ENCODE measurements at places on chromosomes 7 and 10.

DNA sequence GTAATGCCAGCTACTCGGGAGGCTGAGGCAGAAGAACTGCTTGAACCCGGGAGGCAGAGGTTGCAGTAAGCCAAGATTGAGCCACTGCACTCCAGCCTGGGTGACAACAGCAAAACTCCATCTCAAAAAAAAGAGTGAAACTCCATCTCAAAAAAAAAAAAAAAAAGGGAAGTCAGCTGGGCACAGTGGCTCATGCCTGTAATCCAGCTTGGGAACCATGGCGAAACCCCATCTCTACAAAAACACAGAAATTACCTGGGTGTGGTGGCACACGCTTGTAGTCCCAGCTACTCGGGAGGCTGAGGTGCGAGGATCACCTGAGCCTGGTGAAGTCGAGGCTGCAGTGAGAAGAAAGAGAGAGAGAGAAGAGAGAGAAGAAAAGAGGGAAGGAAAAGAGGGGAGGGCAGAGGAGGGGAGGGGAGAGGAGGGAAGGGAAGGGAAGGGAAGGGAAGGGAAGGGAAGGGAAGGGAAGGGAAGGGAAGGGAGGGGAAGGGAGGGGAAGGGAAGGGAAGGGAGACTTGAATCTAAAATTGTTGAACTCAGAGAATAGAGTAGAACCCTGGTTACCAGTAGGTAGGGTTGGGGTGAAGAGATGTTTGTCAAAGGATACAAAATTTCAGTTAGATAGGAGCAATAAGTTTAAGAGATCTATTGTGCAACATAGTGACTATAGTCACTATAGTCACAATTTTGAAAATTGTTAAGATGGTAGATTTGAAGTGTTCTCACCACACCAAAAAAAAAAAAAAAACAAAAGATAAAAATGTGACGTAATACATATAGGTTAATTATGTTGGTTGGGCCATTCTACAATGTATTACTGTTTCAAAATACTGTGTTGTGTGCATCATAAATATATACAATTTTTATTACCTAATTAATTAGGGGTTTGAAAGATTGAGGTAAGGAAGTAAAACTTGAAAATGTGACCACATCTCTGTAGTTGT, 2.5 kb downstream of the SLC16A9 start:
- no peak for DNase-seq

DNA sequence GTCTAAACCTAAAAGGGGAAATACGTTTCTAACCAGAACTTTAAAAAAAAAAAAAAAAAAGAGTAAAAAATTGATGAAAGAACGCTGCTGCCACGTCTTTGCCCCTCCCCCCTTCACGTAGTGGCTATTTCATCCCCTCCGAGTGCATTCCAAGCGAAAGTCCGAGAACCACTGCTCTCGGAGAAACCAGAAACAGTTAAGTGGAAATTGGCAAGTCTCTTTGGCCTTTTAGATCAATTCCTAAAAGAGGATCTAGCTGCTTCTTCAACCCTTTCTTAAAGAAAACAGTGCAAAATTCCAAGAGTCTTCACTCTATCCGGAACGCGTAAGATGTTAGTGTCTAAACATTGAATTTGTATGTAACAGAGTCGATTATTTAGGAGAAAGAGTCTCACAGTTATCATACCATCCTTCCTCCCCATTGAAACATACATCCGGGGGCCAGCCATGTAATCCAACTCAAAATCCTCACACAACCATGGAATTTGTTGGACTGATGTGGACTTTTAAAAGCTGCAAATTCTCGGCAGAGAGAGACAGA, 1.1 kb downstream of the P4HA1 start:
- no peak for DNase-seq

DNA sequence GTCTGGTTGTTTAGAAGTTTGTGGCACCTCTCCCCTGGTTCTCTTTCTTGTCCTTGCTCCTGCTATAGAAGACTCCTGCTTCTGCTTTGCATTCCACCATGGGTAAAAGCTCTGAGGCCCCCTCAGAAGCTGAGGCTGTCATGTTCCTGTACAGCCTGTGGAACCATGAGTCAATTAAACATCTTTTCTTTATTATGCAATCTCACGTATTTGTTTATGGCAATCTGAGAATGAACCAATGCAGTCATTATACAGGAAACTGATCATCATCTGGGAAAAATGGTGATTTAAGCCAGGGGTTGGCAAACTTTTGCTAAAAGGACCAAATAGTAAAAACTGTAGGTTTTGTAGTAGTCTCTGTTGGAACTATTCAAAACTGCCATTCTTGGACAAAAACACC, 175.4 kb downstream of the CSTF2T start:
- no peak for DNase-seq

DNA sequence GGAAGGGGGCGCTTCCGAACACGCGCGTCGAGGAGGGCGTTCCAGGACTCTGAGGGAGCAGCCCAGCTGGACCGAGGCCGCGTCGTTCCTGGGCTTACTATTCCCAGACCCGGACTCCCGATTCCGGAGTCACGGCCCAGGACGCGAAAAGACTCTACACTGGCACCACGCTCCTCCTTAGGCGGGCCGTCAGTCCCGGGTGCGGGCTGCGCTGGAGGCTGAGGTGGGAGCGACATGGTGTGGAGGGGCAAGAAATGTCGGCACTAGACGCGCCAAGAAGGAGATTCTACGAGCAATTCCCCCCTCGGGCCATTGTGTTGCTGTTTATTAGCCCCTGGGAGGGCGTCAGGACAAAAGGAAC, 584 bp upstream of the RUNDC3B start:
- no peak for DNase-seq

- no peak for DNase-seq
These were observed 244.8 kb downstream of the ACTR3B start for GRCh38 chr7:153004341-153004740.

DNA sequence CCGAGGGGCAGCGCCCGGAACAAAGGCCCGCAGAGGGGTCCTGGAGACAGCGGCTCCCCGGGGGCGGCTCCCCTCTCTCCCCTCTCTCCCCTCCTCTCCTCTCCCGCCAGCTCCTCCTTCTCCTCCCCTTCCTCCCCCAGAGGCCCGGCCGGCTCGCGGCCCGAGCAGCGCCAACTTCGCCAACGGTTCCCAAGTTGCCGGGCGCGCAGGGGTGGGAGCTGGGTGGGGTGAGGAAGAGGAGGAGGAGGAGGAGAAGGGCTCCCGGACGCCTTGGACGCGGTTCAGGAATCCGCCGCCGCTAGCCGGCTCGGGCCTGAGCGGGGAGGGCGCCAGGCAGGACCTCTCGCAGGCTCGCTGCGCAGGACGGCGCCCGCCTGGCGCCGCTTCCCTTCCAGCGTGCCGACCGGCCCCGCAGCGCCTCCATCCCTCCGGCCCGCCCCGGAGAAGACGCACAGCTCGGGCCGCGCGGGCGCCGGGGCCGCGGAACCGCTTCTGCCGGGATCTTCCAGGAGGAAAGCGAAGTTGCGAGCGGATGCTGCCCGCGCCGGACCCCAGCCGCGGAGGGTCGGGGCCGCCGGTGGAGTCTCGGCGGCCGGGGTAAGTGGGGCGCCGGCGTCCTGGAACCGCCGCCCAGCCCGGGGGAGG, at the start of gene CHST3:
Gene CHST3, plus strand, starts transcription at position 298 of the 645 bp plus-strand sequence. CDS start 41,448 bp downstream, outside the sequence.
- no peak for DNase-seq

DNA sequence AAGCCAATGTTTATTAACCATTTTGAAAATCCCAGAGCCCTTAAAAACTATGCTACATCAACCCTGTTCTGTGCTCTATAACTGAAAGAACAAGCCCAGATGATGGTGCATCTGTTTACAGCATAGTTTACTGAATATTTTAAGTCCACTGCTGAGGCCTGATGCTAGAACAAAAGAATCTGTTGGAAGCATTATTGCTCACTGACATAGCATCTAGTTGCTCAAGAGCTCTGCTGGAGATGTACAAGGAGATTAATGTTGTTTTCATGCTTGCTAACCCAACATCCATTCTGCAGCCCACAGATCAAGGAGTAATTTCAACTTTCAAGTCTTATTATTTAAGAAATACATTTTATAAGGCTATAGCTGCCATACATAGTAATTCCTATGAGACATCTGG, 181.3 kb upstream of the FEZF1 start:
- DNase-seq = no peak

DNA sequence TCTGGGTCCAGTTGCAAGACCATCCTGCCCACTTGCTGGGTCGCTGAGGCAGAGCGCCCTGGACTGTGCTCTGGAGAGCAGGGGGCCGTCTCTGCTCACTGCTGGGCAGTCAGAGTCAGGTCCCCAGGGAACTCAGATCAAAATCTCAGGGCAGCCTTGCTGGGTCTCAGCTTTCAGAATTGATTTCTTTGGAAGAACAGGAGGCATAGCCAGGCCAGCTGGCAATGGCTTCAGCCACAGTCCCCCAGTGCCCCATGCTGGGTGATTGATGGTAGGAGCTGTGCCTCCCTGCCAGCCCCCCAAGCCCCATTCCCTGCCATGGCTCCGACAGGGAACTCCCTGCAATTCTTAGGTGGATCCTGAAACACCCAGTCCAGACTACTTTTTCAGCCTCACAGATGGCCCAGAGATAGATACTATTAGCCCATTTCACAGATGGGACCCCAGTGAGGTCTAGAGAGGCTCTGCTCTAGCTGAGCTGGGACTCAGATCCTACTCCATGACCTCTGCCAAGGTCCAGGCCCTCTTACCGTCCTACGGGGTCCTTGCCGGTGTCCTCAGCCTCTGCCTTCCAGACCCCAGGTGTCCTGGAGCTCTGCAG, 467 bp downstream of the MMRN2 start:
- no peak for DNase-seq

DNA sequence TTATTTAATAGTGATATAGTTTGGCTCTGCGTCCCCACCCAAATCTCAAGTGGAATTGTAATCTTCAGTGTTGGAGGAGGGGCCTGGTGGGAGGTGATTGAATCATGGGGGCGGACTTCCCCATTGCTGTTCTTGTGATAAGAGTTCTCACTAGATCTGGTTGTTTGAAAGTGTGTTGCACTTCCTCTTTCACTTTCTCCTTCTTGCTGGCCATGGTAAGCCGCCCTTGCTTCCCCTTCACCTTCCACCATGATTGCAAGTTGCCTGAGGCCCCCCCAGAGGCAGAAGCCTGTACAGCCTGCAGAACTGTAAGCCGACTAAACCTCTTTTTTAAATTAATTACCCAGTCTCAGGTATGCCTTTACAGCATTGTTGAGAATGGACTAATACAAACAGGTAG, 101.4 kb downstream of the MTPAP start:
- DNase-seq = no peak

Measured in esophagus squamous epithelium (tissue), 5 donors.